ENCODE measurements at places on chromosomes 5 and 9. TPM values are rescaled to one million over a fixed set of nuclear protein-coding genes. Genes with fewer than 3 reads are reported as not detected.

The PCA3 gene
- not detected for total RNA-seq

The AK1 gene
- 57.0 TPM for total RNA-seq

GRCh38 chr9:129865668-129866320 is 30.5 kb downstream of the USP20 start:
- H3K4me3 ChIP-seq, result no peak overlapping the region
- no peaks in the 10 kb centered on the region for H3K27me3 ChIP-seq
- no peak for DNase-seq
- no peaks in the 10 kb centered on the region for H3K4me1 ChIP-seq
- no peak overlapping the region for H3K27ac ChIP-seq
- H3K36me3 ChIP-seq, result no peaks in the 10 kb centered on the region

DNA sequence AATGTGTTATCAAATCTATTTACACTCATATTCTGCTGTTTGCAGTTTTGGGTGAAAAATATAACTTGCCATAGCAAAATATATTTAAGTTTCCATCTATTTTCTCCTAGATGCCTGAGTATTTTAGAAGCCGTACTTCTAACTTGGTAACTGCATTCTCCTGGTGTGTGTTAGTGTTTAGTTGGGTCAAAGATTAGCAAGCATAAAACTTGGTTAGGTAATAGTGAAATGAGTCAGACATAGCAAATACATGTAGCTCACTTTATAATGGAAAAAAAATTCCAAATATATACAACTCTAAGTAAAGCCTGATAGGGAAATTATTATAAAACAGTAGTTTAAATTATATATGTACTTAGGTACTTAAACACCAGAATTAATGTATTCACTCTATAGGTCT is 640.7 kb upstream of the ST8SIA4 start:
- H3K36me3 ChIP-seq, result no peaks in the 10 kb centered on the region

GRCh38 chr9:136678034-136678433 is 9.2 kb downstream of the AGPAT2 start:
- H3K4me1 ChIP-seq, result peaks cover 11% of the 10 kb centered on the region
- H3K4me3 ChIP-seq, result no peak overlapping the region
- H3K27me3 ChIP-seq, result no peaks in the 10 kb centered on the region

- H3K4me1 ChIP-seq, result peaks cover 3% of the 10 kb centered on the region
- no peak overlapping the region for H3K27ac ChIP-seq
- peak overlapping the region; percentile 37 for H3K4me3 ChIP-seq
- peak; percentile 82 for DNase-seq
Observed at GRCh38 chr9:35616681-35617459, 1.3 kb downstream of the CD72 start.

DNA sequence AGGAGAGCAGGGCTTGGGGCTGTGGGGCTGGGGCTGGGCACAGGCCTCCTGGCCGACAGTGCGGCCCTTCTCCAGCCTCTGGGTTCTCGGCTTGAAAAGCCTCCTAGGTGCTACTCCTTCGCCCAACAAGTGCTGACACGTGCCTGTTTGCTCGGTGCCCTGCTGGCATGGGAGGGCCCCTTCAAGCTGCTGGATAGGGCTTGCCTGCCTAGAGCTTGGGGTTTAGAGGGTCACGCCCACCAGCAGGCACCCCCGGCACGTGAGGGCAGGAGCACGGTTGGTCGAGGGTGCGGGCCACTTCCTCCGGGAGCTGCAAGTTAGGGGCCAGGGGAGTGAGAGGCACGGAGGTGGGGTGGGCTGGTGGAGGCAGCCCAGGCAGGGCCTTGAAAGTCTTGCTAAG is 106.2 kb downstream of the RXRA start:
- no peak for DNase-seq
- no peak overlapping the region for H3K4me3 ChIP-seq
- peak overlapping the region; percentile 40 for H3K27ac ChIP-seq
- H3K36me3 ChIP-seq, result peaks cover 3% of the 10 kb centered on the region

The STK32A gene
- 1.6 TPM for total RNA-seq

The IFNE gene
- not detected for total RNA-seq

GRCh38 chr5:95817430-95817829 is 5.1 kb downstream of the GLRX start:
- peaks cover 21% of the 10 kb centered on the region for H3K4me1 ChIP-seq
- peaks cover 9% of the 10 kb centered on the region for H3K36me3 ChIP-seq
- H3K27me3 ChIP-seq, result no peaks in the 10 kb centered on the region
- H3K27ac ChIP-seq, result peak overlapping the region; percentile 69

GRCh38 chr5:102223542-102224477 is 72.3 kb downstream of the SLCO4C1 start:
- H3K4me3 ChIP-seq, result no peak overlapping the region
- H3K4me1 ChIP-seq, result peaks cover 9% of the 10 kb centered on the region
- no peak overlapping the region for H3K27ac ChIP-seq
- no peaks in the 10 kb centered on the region for H3K27me3 ChIP-seq
- no peak for DNase-seq
- H3K36me3 ChIP-seq, result no peaks in the 10 kb centered on the region

The CNTFR gene
- 5.2 TPM for total RNA-seq

The IRX1 gene
- not detected for total RNA-seq

DNA sequence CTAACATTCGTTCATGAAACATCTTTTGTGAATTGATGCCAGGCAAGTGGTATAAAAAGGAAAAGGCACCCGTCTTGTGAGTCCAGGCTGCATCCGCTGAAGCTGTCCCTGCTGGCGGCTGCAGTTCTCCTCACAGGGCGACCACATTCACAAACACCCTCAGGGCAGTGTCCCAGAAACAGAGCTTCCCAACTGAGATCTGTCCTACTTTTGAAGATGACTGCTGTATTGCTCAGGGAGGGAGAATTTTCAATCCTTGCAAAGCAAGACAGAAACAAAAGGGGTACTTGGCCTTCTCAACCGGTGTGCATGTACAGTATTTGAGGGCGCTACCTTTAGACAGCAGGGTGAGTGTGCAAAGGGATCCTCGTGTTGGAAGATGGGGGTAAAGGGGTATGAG is 316.1 kb downstream of the GADD45G start:
- no peak overlapping the region for H3K4me3 ChIP-seq
- no peaks in the 10 kb centered on the region for H3K36me3 ChIP-seq
- no peak overlapping the region for H3K27ac ChIP-seq
- H3K4me1 ChIP-seq, result no peaks in the 10 kb centered on the region
- H3K27me3 ChIP-seq, result no peaks in the 10 kb centered on the region

DNA sequence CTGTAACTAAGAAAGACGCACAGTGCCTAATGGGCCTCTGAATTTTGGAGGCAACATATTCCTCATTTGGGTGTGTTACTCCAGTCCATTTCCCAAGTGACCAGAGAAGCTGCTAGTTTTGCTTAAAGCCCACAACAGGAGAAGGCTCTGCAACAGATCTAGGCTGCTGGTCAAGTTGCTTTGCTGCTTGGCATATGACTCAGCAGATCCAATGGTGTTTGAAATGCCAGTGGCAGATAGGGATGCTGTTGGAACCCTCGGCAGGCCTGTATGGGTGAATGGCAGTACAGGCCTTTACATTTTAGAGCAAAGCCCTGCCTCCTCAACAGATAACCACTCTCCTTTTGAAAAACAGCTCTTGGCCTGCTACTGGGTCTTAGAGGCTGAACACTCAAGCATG is 36.2 kb upstream of the ROR2 start:
- no peak overlapping the region for H3K27ac ChIP-seq
- no peaks in the 10 kb centered on the region for H3K36me3 ChIP-seq
- no peak for DNase-seq
- no peaks in the 10 kb centered on the region for H3K27me3 ChIP-seq
- H3K4me1 ChIP-seq, result no peaks in the 10 kb centered on the region

The IL3 gene
- not detected for total RNA-seq

- H3K4me1 ChIP-seq, result no peaks in the 10 kb centered on the region
- H3K27ac ChIP-seq, result no peak overlapping the region
- H3K36me3 ChIP-seq, result no peaks in the 10 kb centered on the region
- no peaks in the 10 kb centered on the region for H3K27me3 ChIP-seq
- no peak overlapping the region for H3K4me3 ChIP-seq
Observed at GRCh38 chr5:84242286-84242685, 142.4 kb downstream of the EDIL3 start.

The DOCK8 gene
- total RNA-seq, result 11.2 TPM

The TEK gene
- 2.2 TPM for total RNA-seq

The IFNA13 gene
- not detected for total RNA-seq

The FGD3 gene
- total RNA-seq, result 9.7 TPM

The LHX3 gene
- total RNA-seq, result not detected

DNA sequence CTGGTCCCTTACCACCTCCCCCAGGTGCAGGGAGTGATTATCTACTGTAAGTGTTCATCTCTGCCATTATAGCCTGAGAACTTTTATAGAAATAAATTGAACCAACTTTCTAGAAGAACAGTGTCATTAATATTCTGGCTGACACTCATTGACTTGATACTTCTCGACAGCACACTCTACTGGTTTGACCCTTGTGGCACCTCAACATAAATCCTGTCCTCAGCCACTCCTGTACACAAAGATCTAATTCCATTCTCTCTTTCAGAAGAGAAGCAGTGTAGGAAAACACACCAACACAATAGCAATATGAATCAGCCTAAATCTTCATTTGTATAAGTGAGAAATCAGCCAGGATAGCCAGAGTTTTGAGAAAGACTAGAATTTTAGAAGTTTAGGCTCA is 417.7 kb downstream of the TAF11L14 start:
- H3K27me3 ChIP-seq, result no peaks in the 10 kb centered on the region
- no peak for DNase-seq
- no peaks in the 10 kb centered on the region for H3K36me3 ChIP-seq
- no peaks in the 10 kb centered on the region for H3K4me1 ChIP-seq
- H3K27ac ChIP-seq, result no peak overlapping the region

DNA sequence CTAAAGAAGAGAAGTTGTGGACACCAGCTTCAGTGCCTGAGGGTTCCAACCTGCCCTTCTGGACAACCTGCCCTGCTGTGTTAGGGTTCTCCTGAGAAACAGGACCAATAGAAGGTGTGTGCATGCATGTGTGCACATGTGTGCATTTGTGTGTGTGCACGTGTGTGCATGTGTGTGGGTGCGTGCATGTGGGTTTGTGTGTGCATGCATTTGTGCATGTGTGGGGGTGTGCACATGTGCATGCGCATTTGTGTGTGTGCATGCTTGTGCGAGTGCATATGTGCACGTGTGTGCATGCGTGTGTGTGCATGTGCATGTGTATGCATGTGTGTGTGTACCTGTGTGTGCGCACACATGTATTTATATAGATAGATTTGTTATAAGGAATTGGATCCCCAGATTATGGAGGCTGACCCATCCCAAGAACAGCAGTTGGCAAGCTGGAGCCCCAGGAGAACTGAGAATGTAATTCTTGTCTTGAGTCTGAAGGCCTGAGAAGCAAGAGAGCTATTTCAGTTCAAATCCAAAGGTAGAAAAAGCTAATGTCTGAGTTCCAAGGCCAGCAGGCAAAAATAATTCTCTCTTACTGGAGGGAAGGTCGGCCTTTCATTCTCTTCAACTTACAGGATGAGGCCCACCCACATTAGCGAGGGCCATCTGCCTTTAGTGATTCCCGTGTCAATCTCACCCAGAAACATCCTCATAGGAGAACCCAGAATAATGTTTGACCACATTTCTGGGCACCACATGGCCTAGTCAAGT is 62.9 kb upstream of the SYNPO start:
- H3K36me3 ChIP-seq, result no peaks in the 10 kb centered on the region
- no peak for DNase-seq
- no peaks in the 10 kb centered on the region for H3K27me3 ChIP-seq
- no peak overlapping the region for H3K4me3 ChIP-seq

- H3K4me1 ChIP-seq, result peaks cover 5% of the 10 kb centered on the region
- DNase-seq, result no peak
- H3K27me3 ChIP-seq, result peaks cover 6% of the 10 kb centered on the region
- H3K27ac ChIP-seq, result no peak overlapping the region
- H3K4me3 ChIP-seq, result no peak overlapping the region
Observed at GRCh38 chr9:98980291-98980690, 36.6 kb downstream of the COL15A1 start.

The SLC6A18 gene
- not detected for total RNA-seq

DNA sequence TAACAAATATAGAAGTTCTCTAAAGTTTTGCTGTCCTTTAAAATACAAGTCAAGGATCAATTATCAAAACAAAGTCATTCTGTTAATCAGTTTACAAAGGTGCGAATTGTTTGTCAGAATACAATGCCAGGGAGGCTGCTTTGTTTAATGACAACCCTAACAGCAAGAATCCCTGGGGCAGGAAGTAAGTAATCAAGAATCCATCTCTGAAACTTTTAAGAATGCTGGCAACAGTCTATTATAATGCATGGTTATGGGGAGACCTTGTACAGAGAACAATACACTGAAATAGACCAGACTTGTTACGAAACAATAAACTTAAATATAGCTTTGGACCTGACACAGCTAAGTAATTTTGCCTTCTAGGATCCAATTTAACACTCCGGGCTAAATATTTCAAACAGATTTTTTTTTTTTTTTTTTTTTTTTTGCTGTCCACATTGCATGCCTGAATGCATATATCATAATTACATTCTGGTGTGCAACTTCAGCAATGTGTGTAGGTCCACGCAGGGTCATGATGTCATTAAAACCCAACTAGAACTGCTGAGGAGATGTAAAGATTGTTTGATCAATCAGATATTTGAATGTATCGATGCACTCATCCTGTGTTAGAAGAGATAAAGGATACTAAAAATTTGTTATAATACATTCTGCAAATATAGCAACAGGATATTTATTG is 421.3 kb downstream of the CETN3 start:
- H3K4me3 ChIP-seq, result no peak overlapping the region
- H3K4me1 ChIP-seq, result no peaks in the 10 kb centered on the region
- H3K36me3 ChIP-seq, result no peaks in the 10 kb centered on the region
- H3K27me3 ChIP-seq, result no peaks in the 10 kb centered on the region
- H3K27ac ChIP-seq, result no peak overlapping the region

DNA sequence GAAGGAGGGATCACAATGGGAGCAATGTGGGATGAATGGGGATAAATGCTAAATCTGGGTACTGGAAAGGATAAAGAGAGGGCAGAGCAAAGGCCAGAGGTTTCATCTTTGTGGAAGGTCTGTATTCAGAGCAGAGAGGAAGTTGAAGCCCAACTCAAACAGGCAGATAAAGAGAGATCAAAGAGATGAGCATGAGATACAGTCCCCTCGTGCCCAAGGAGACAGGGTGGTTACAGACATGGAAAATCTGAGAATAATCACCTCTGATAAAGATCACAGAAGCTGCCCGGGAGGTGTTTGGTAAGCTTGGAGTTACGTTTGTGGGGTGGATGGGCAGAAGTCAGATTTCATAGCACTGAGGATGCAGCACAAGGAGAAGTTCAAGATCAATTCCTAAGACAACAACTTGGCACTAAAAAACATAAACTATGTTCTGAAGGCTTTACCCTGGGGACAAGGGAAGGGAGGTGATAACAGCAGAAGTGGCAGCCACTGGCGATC is 459 bp upstream of the ERAP2 start:
- peak overlapping the region; percentile 69 for H3K4me3 ChIP-seq
- no peak for DNase-seq
- H3K27me3 ChIP-seq, result no peaks in the 10 kb centered on the region
- H3K4me1 ChIP-seq, result peaks cover 39% of the 10 kb centered on the region

DNA sequence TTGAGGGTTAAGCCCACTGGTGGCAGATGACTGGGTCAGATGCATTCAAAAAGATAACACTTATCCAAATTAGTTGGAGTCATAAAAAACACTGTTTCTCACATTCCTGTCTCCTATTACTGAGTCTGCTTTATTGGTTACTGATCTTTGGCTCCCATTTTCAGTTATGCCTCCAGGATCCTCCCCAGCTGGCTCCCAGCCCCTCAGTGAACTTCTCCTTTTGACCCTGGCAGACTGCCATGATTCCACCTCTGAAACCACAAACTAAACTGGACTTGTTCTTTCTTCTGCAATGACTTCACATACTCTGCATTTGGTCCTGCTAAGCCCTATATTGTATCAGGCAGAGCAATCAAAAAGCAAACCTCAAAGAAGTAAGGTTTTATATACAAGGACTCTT is 860.8 kb upstream of the DMAC1 start:
- DNase-seq, result peak; percentile 45
- H3K27ac ChIP-seq, result no peak overlapping the region
- no peaks in the 10 kb centered on the region for H3K4me1 ChIP-seq
- H3K36me3 ChIP-seq, result no peaks in the 10 kb centered on the region

The ANKRD55 gene
- total RNA-seq, result 0.95 TPM
